ENCODE measurements at places on chromosomes 2 and 18.

DNA sequence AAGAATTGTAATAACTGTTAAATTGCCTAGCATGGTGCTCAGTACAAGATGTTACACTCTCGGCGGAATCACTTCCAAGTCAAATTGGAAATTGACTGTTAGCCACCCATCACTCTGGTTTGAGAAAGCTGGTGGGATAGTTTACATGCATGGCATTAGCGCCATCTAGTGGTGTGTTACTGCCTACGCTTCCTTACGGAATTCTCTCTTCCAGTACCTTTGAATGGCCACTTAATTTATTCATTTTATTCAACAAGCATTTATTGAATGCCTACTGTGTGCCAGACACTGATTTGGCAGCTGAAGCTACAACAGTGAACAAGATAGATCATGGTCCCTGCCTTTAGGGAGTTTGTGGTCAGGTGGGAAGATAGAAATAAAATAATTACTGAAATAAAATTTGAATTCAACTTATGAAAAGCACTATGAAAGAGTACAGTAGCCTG is 171.2 kb downstream of the TMEM247 start:
- no peak for DNase-seq

GRCh38 chr18:24378598-24378997 is 19.0 kb downstream of the OSBPL1A start:
- DNase-seq: no peak

DNA sequence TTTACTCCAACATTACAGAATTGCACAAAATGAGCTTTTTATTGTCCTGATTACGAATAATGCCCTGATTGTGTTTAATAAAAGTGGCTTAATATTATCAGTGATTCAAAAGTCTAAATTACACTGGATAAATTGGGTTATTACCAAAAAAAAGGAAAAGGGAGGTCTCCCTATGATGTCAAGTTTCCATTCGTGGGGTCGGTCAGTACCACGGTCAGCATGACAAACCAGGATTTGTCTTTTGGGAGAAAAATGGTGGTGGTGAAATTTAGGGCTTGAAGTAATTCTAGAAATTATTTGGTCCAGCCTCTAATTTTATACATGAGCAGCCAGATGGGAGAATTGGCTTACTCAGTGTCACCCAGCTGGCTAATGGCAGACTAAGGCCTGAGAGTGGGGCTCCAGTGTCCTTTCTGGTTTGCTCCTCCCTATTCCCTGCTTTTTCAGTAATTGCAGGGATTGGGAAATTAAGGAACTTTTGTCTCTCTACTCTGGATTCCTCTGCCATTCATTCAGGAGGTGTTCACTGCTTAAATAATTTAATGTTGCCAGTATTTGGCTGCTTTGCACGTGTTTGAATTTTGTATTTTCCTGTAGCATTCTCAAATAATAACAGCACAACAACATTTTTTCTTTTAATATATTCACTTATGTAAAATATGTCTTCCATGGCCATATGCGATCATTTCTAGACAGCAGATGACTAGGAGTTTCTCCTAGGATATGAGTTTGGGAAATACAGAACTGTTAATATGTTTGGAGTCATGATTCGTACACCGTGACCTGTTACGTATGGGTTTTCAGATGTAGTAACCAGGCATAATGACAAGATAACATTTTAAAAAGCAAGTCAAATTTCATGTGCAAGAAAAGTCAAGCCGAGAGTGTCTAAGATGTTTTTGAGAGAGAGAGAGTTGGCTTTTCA is 128.9 kb upstream of the NOSTRIN start:
- no peak for DNase-seq

DNA sequence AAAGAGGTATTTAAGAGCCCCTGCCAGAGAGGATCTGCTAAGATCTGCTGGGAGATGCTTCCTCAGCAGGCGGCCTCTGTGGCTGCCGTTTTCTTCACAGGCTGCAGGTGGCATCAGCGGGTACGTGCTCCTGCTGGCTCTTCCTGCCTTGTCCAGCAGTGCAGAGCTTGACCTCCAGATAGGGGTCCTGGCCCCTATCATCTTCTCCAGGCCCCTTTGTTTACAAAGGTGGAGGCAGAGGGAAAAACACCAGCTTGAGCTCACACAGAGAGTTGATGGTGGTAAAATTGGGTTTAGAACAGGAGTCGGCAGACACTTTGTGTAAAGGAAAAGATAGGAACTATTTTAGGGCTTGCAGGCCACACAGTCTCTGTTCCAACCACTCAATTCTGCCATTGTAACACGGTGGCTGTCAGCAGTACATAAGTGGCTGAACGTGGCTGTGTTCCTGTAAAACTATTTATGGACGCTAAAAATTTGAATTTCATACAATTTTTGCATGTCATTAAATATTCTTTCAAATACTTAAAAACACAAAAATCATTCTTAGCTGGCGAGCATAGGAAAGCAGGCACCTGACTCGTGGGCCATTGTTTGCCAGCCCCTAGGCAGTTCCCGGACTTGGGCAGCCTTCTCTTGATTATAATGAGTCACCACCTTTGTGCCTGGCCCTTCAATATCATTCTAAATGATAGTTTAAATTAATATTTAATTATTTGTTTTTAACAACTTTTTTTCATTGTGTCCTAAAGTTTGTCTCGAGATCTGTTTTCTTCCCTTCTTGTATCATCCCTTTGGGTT is 98.2 kb upstream of the B3GNT7 start:
- DNase-seq: peak; percentile 43

GRCh38 chr2:72988041-72988440 is 70.7 kb downstream of the EMX1 start:
- no peak for DNase-seq

DNA sequence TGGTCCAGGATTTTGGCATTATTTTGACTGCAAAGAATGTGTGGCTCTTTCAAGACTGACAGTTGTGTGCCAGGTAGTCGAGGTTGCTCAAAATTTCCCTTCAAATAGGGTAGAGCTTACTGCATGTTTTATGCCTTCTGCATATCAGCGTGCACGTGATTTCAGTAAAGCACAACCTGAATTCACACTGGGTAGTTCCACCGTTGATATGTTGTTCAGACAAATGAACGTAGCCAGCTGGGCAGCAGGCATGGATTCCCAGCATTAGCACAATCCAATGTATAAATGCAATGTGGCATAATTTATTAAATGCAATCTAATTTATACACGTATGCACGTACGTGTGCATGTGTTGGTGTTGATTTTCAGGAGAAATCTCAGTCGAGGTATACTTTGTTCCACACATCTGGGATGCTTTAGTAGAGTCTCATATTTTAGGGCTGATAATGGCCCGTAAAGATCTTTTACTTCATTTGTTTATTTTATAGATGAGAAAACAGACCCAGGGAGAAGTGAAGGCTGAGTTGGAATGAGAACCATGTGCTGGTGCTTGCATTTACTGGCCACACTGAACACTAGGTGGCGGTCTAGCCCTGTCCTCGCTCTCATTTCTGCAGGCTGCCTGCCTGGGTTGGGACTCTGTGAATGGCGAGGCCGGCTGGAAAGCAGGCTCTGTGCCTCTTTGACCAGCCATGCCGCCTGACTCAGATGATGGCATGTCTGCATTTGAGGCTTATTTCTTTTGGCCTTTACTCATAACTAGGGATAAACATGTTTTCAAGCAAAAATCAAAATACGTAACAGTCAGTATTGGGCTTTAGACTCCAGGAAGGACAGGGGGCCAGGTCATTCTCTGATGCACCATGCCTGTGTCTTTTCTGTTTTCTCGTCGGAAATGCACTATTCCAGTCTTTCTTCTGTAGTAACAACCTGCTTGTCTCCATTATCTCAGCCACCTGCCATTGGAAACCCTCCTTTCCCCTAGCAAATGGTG is 120.4 kb downstream of the RNF144A start:
- DNase-seq: no peak

GRCh38 chr2:10632230-10632629 is 57.5 kb downstream of the NOL10 start:
- no peak for DNase-seq

- DNase-seq: no peak
Observed at GRCh38 chr2:198905881-198906612, 551.7 kb downstream of the SATB2 start.

DNA sequence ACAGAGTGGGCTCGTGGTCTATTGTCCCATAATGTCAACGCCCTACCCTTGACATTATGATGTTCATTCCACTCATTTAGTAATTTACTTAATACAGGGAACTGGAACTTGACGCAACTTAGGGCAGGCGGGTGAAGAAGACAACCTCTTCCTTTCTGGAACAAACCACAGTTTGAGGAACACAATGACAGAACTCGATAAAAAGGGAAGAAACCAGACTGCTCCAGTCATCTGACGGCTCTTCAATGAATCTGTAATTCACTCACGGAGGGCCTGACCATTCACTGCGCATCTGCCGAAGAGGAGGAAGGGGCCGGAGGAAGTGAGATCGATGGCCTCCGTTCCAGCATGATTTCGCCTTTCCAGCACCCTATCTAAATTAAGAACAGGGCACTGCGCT is 83.2 kb downstream of the BCL2 start:
- DNase-seq: peak; percentile 20

- DNase-seq: no peak
Observed at GRCh38 chr2:168136392-168136977, 110.9 kb downstream of the STK39 start.

- DNase-seq: no peak
Observed at GRCh38 chr2:37026050-37026449, 58.1 kb downstream of the HEATR5B start.

DNA sequence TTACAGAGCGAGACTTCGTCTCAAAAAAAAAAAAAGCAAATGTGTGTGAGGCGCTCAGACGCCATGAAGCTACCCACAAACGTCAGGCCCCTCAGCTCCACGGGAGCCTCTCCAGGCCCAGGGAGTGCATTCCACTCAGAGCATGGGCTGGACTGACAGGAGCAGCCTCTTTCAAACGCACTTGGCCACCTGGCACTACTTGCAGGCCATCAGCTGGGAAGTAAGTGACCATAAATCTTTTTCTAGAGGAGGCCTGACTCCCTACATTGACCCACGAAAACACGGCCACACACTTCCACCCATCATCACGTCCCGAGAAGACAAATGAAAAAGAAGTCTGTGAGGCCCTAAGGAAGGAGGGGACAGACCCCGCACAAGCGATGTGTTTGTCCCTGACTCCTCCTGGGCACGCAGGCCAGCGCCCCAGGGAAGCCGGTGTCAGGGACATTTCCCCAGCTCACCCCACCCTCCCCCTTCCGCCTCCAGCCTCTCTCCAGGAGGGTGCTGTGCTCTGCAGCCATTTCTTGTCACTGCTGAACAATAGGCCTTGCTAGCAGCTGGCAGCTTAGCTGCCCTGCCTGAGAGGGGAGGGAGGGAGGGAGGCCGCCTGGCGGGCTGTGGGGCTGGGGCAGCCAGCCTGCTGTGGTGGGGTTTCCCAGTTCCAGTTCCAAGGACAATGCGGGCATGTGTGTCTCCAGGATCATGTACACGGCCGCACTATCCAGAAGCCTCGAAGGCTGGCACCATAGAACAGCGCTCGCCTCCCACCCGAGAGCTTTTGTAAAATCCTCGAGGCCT is 26.6 kb downstream of the SERTAD2 start:
- DNase-seq: peak; percentile 17

GRCh38 chr2:160388464-160389263 is 104.9 kb downstream of the RBMS1 start:
- DNase-seq: no peak

GRCh38 chr2:65554765-65555591 is 122.6 kb upstream of the SPRED2 start:
- no peak for DNase-seq

GRCh38 chr2:25690058-25690457 is 16.7 kb upstream of the DTNB start:
- no peak for DNase-seq

- no peak for DNase-seq
Observed at GRCh38 chr2:151808258-151809072, 19.8 kb downstream of the ARL5A start.

GRCh38 chr2:216279459-216279858 is 92.8 kb downstream of the MARCHF4 start:
- DNase-seq: no peak

GRCh38 chr2:41626936-41627335 is 420.9 kb upstream of the PKDCC start:
- DNase-seq: no peak

GRCh38 chr2:61262699-61263098 is 100.7 kb downstream of the C2orf74 start:
- no peak for DNase-seq

DNA sequence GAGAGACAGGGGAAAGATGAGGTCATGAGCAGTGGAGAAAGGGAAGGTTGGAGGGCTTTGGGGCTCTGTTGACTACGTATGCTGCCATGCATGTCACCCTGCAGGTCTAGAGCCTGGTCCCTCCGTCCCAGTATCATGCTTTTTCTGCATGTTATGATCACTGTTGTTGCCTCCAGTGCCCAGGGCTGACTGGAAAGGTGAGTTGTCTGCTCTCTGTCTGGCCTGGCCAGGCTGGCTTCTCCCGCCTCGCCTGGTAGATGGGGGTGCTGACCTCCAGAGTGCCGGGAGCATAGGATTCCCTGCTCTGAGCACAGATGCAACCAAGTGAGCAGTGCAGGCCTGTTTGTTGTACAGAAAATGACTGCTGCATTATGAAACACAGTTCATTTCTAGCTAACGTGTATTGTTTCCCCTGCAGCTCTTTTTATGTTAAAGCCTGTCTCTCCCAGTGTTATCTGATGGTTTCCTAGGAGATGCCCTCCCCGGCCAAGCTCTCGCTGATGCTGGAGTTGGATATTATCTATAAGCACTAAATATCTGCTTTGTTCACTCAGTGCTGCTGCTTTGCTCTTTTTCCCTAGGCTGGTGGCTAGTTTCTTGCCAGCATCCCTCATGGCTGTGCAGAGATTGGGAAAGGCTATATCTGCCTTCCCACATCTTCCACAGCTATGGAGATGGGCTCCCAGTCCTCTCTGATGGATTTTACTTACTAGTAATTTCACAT is 158.2 kb downstream of the TDRD15 start:
- DNase-seq: no peak

DNA sequence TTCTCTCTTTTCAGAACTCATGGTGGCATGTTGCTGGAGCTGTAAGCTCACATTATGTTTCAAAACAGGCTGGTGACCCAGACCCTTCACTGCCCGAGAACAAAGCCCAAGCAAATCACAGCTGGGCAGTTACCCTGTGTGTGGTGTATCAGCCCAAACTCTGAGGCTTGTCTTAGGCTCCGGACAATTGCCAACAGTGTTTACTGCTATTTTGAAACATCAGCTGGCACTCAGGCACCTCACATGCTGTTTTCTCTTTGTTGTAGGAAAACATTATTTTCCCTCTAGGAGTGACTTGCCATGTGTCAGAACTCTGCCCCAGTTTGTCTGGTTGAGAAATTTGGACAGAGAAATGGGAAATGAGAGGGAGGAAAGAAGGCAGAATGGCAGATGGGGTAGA is 237.6 kb upstream of the APCDD1 start:
- no peak for DNase-seq
